ENCODE measurements at places on chromosomes 5 and 9. TPM values are rescaled to one million over a fixed set of nuclear protein-coding genes. Genes with fewer than 3 reads are reported as not detected.

Gene PDE6A
- not detected for total RNA-seq

DNA sequence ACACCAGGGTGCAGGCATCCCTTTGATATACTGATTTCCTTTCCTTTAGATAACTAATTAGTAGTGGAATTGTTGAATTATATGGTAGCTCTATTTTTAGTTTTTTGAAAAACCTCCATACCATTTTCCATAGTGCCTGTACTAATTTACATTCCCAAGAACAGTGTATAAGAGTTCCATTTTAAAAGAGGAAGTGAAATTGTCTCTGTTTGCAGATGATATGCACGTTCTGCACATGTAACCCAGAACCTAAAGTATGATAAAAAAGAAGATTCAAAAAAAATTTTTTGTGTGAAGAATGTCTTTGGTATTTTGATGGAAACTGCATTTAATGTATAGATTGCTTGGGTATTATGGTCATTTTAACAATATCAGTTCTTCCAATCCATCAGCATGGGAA, 424.0 kb upstream of the CCNH start:
- DNase-seq, result no peak

DNA sequence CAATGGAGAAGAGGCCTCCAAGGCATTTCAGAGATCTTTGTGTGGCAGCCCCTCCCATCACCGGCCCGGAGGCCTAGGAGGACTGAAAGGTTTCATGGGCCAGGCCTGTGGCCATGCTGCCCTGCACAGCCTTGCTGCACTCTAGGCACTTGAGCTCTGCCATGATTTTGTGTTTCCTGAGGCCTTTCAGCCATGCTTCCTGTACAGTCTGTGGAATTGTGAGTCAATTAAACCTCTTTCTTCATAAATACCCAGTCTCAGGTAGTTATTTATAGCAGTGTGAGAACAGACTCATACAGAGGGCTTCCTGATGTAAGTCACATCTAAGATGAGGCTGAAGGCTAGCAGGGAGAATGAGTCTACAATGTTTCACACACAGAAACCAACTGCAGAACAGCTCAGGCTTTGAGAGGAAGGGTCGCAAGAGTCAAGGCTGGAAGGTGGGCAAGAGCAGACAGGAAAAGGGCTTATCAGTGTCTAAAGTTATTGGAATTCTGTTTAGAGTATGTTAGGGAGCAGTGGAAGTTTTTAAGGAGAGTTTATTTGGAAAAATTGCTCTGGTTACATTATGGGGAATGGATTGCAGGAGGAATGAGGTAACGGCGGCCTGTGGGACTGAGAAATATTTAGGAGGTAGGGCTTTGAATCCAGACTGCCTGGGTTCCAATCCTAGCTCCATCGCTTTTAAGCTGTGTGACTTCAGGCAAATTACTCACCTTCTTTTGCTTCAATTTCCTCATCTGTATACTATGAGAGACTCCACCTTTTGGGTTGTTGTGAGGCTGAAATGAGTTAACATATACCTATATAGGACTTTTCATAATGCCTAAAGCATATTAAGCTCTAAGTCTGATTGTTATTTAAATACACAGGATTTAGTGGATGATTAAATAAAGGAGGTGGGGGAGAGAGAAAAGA, 291.2 kb downstream of the CWC27 start:
- no peak for DNase-seq

- DNase-seq, result no peak
Observed at GRCh38 chr5:54009828-54010227, 300.5 kb downstream of the ARL15 start.

GRCh38 chr5:66739021-66739420, 142.8 kb downstream of the MAST4 start:
- DNase-seq, result no peak

All from upper lobe of left lung (tissue), 6 donors.